Hepatocyte (in vitro differentiated cells): ENCODE measurements at places on chromosomes 2 and 18. TPM values are rescaled to one million over a fixed set of nuclear protein-coding genes. Genes with fewer than 3 reads are reported as not detected.

Gene KLHL30
- total RNA-seq = not detected in 2 replicates

Gene CACNB4
- 4.0 and 4.1 TPM in 2 replicates for total RNA-seq

Gene AQP12B
- total RNA-seq = 0.04 TPM in 1 of 2 replicates, not detected in the other

Gene CPLX4
- not detected in 2 replicates for total RNA-seq

Gene DNAJC5G
- not detected in 2 replicates for total RNA-seq

DNA sequence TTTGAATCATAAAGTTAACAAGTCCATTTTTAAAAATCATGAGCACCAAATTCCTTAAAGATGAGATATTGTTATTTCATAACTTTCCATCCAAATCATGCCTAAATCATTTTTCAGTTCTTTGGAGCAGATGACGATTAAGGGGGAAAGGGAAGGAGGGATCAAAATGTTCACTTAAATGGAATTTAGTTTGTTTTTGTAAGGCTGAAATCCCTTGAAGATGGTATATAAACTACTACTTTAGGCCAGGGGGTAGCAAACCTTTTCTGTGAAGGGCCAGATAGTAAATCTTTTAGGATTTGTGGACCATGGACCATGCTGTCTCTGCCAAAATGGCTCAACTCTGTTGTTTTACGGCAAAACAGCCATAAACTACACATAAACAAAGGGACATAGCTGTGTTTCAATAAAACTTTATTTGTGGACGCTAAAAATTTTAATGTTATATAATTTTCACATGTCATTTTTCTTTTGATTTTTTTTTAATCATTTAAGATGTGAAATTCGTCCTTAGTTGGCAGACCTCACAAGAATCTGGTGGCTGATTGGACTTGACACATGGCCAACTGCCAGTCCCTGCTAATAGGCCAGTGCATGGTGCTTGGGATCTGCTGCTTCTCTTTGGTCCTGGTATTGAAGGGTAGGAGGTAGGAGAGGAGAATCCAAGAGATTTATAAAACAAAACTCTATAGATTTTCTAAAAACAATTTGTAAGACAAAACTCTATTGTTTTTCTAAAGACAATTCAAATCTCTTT lies 52.0 kb upstream of the RTN4 start:
- DNase-seq = no peak

- no peak for DNase-seq
These were observed 1145.7 kb upstream of the NXPH2 start for GRCh38 chr2:139925903-139926302.

DNA sequence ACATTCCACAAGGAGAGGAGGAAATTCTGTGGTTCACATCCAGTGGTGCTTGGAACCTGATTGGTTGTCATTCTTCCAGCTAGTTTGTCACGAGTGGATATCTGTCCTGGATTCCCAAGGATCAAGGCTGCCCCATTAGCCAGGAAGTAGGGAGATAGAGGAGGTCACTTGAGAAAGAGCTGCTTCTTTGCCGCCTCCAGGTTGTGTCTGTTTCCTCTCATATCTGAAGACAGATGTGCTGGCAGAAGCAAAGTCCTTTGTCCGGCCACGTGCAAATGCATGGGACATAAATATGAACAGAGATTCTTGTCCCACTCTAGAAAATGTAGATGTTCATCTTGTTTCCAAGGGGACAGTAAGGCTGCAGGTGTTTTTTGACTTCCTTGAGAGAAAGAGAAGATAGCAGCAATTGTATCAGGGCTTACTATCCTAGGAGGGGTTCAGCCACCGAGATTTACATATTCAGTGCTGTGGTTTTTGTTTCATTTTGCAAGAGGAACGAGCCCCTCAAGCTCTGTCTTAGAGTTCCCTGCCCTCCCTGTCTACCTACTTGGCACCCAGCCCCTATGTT lies 174.4 kb downstream of the RPIA start:
- DNase-seq = no peak

- no peak for DNase-seq
These were observed 104.0 kb upstream of the REV1 start for GRCh38 chr2:99593692-99594427.

DNA sequence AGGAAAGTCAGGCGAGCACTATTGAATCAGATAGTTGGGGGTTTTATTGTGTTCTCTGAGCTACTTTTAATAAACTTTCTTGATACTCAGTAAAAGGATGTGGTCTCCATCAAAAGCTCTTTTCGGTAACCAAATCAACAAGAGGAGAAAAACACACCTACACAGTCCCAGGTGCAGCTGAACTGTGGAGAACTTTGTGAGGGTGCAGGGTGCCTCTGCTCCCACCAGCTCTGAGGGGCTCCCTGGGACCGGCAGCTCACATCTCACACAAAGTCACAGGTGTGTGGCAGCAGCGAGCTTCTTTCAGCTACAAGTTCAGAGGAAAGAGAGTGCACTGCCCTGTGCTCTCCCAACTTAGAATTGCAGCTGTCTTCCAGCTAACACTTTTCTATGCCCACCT lies 650.4 kb downstream of the RNF144A start:
- DNase-seq = no peak

DNA sequence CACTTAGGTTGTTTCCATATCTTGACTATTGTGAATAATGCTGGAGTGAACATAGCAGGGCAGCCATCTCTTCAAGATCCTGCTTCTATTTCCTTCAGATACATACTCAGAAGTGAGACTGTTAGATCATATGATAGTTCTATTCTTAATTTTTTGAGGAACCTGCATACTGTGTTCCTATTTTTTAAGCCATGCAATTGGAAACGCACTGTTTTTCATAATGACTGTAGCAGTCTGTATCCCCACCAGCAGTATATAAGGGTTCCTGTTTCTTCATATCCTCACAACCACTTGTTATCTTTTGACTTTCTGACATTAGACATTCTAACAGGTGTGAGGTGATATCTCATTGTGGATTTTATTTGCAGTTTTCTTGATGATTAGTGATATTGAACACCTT lies 15.5 kb downstream of the NEURL3 start:
- DNase-seq = no peak

GRCh38 chr2:232365621-232366321 lies 12.8 kb upstream of the ALPP start:
- DNase-seq = peak; percentile 63

GRCh38 chr2:28748941-28749340 lies 2.7 kb upstream of the PPP1CB start:
- DNase-seq = no peak

DNA sequence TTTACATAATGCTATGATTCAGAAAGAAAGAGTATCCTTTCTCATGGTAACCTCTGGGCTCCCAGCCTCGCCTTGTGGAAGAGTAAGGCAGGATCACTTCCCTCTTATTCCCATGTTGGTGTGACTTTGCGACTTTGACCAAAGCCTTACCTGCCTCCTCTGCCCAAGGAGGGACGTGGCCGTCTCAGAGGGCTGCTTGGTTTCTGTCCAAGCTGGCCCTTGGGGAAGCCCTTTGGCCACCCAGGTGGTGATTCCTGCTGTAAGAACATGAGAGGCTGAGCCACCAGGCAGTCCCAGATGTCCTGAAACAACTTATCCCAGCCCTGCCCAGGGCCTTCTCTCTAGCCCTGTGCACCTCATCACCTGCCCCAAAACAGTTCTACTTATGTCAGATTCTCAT lies 6.0 kb downstream of the UGT1A6 start:
- no peak for DNase-seq

GRCh38 chr18:58900015-58900649 lies 35.5 kb downstream of the ZNF532 start:
- no peak for DNase-seq

- peak; percentile 84 for DNase-seq
These were observed 30.8 kb upstream of the ZNF396 start for GRCh38 chr18:35407871-35408481.

DNA sequence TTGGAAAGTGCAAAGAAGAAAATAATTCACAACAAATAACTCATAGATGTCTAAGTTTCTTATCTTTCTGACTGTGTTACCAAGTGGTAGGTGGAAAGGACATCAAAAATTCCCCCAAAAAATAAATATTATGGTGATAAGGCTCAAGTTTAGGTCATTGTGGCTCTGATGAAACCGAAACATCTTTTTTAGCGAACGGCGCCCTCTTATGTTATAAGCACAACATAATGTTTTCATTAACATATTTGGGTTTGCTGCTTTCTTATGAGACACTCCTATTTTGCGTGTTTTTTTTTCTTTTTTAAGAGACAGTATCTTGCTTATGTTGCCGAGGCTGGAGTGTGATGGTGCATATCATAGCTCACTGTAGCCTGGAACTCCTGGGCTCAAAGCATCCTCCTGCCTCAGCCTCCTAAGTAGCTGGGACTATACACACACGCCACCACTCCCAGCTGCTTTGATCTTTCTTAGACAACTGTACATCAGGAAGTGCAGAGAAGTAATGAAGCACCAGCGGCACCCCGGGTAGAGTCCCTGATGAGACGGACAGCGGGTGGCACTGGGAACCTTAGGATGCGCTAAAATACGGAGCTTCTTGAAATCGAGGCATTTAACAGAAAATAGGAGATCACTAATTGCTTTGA lies 38.5 kb upstream of the SLC35G4 start:
- no peak for DNase-seq

- peak; percentile 59 for DNase-seq
These were observed 722 bp downstream of the MAP4K4 start for GRCh38 chr2:101698014-101698843.

DNA sequence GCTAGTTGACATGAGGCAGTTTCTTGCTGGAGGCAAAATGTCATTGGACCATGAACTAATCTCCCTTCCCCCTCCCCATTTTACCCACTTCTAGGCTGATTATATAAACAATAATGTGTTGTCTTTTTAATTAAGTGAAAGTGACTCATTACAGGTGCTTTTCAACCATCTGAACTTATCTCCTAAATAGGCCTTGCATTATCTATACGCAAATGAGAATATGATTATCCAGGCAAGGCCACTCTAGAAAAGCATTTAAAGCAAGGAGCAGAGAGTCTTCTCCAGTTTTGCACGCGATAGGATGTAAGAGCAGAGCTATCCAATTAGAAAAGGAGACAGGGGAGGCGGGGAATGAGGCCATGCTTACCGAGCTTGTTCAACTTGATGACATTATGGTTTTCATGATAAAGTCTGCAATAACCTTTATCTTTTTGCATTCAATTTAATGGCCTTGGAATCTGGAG lies 286.1 kb upstream of the SIX3 start:
- DNase-seq = no peak

GRCh38 chr2:164839914-164840457 lies 1.6 kb downstream of the COBLL1 start:
- DNase-seq = peak; percentile 27

DNA sequence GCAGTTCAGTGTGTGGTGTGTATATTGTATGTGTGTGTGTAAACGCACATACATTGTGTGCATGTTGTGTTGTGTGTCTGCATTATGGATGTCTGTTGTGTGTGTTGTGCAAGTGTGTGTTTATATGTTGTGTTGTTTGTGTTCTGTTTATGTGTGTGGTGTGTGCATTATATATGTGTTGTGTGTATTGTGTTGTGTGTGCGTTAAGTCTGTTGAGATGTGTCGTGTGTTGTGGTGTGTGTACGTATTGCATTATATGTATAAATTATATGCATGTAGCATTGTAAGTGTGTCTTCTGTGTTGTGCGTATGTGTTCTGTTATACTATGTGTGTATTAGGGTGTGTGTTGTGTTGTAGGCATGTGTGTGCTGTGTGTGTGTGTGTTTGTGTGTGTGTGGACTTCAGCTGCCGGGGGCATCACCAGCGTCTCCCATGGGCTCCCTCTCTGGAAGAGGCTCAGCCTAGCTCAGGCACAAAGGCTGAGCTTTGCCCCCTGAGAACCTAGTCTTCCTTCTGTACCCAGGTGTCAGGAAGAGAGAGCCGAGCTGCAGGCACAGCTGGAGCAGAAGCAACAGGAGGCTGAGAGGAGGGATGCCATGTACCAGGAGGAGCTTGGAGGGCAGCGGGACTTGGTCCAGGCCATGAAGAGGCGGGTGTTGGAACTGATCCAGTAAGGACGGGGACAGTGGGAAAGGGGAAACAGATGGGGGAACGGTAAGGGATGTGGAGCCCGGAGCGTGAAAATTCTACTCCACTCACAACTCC lies 13.7 kb downstream of the RUFY4 start:
- DNase-seq = no peak
